ENCODE measurements at places on chromosomes 6 and 20.

DNA sequence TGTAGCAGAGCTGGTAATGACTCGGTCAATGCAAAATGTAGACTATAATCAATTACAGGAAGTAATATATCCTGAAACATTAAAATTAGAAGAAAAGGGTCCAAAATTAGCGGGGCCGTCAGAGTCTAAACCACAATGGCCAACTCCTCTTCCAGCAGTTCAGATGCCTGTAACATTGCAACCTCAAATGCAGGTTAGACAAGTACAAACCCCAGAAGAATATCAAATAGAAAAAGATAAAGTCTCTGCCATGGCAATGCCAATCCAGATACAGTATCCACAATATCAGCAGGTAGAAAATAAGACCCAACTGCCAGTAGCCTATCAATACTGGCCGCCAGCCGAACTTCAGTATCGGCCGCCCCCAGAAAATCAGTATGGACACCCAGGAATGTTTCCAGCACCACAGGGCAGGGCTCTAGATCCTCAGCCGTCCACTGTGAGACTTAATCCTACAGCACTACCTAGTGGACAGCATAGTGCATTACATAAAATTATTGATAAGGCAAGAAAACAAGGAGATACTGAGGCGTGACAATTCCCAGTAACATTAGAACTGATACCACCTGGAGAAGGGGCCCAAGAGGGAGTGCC lies 158.4 kb downstream of the GPX5 start:
- DNase-seq, result no peak

DNA sequence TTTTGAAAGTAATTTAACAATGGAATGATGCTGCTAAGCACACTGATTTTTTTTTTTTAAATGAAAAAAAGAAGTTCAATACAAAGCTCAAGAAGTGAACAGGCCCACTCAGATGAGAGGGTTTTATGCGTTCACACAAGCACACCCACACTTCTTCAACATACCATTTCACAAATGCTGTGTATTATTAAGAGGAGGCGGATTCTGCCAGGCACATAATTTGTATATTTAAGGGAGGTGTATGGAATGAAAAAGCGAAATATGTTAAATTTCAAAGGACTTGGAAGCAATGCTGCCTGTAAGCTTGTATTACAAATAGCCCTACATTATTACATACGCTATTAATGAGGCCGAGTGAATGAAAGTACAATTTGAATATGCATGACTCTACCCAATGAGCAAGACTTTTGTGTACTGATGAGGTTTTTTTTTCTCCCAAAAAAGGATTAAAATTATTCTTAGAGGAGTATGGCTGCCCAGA lies 123.9 kb downstream of the INSM1 start:
- DNase-seq, result no peak

- DNase-seq, result no peak
These were observed 168.8 kb upstream of the RNF217 start for GRCh38 chr6:124793398-124793797.

DNA sequence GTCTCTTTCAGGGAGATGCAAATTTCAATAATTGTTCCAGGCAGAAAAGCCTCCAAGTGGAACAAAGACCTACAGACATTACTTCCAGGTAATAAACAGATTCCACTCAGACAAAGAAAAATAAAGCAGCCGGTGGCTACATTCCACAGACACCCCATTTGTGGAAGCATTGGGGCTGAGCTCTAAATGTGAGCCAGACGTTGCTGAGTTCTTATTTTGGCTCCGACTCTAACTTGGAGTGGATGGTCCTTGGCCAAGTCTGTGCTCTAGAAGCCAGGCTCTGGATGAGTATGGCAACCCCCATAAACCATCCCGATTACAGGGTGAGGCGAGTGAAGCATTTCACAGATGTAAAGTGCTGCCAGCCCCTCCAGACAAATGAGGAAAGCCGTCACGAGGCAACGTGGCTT lies 6.6 kb downstream of the TRAM2 start:
- DNase-seq, result no peak

- DNase-seq, result no peak
These were observed 659 bp upstream of the GUCA1B start for GRCh38 chr6:42195415-42195814.

All from Peyer's patch (tissue), 4 donors.